ENCODE measurements at places on chromosomes 5 and 9.

GRCh38 chr5:111563031-111563822, 50.9 kb upstream of the STARD4 start:
- DNase-seq, result no peak

DNA sequence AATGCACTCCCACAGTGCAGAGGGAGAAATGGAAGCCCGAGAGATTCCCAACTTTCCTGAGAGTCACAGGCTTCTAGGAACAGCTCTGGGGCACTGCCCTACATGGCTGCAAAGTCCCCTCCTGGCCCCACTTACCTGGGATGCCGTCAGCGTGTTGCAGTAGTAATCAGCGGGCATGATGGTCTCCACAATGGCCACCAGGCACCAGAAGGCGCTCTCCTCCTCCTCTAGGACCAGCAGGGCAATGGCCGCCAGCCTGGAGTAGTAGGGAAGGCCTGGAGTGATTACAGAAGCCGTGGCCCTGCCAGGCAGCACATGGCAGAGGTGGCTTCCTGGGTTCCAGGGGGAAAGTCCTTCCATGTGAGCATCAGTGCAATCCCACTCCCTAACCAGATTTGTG, 10.7 kb upstream of the CORO2A start:
- DNase-seq, result no peak

- DNase-seq, result no peak
Observed at GRCh38 chr5:10668697-10669096, 92.3 kb downstream of the DAP start.

GRCh38 chr9:68912561-68912960, 101.4 kb downstream of the PRKACG start:
- no peak for DNase-seq

DNA sequence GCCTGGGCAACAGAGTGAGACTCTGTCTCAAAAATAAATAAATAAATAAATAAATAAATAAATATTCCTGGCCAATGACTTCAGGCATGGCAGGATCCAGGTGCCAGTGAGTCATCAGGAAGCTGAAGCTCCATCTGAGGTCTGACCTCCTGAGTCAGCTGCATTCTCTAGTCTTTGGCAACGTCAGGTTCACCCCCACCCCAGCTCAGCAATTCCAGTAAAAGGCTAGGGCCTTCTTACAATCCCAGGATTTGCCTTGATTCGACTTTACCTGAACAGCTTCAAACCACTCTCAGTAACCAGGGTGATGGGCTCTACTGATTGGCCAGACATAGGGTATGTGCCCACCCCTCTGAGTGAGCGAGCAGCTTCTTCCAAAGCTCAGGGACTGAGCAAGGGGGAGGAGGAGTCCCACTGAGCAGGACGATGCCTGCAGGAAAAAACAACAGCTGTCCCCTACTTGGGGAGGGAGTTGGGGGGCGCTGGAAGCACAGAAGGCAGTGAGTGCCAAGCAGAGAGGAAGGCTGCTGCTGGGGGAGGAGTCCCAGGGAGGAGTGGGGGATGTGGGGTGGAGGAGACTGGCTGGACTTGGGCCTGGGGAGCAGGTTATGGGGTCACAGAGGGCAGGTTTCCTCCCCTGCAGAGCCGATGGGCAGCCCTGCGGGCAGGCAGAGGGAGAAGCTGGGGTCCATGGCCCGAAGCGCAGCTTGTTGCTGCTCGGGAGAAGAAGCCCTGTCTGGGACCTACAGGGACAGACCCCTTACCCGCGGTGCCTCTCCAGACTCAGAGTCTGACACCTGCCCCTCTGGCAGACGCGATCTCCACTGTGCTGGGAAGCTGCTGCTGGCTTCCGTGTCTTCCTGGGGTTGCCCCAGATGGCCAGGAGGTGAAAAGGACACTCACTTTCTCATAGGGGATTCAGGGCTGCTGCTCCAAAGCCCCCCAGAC, 25.9 kb upstream of the UNC5A start:
- no peak for DNase-seq

GRCh38 chr9:14057368-14058324, 256.3 kb downstream of the NFIB start:
- no peak for DNase-seq

DNA sequence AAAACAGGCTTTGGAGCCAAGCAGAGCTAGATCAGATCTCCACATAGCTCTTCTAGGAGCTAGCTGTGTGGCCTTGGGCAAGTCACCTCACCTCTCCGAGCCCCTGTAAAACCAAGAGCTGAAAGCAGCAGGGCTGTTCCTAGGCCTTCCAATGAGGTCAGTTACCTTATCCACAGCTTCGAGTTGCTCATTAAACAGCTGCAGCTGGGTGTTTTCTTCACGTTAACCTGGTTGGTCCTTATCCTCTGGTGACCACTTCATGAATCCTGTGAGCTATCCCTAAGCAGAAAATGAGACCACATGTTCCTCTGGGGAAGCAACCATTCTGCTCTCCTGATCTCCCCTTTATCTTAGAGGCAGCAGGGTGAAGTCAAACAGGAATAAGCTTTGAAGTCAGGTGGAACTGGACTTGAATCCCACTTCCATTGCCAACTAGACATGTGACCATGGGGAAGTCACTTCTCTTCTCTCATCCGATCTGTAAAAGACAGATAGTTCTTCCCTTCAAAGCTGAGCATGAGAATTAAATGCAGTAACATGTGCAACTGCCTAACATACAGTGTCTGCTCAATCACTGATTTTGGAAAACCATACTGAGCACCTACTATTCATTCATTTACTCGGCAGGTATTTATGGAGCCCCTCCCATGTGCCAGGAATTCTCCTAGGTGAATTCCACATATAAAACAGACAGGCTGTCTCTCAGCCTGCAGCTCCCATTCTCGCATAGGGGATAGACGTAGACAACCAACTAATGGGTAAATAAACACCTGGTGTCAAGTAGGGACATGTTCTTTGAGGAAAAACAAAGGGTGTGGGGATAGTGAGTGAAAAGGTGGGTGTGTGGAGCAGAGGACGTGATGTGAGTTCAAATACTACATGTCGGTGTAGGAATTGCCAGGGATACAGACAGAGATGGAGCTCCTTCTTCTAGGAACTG, 111.7 kb upstream of the BOD1 start:
- DNase-seq, result no peak
